ENCODE measurements at places on chromosomes 13 and 19. TPM values are rescaled to one million over a fixed set of nuclear protein-coding genes. Genes with fewer than 3 reads are reported as not detected.

The YJEFN3 gene
- total RNA-seq, result 0.97 TPM

The CYP2F1 gene
- total RNA-seq, result not detected

The B3GNT3 gene
- total RNA-seq, result not detected

The LRRC8E gene
- total RNA-seq, result 15.3 TPM

The ZNF471 gene
- total RNA-seq, result 3.1 TPM

The ZNF528 gene
- 48.5 TPM for total RNA-seq

- H3K4me3 ChIP-seq, result no peak overlapping the region
- no peaks in the 10 kb centered on the region for H3K4me1 ChIP-seq
- no peaks in the 10 kb centered on the region for H3K27me3 ChIP-seq
These were observed 20.7 kb upstream of the XPO4 start for GRCh38 chr13:20923272-20923671.

DNA sequence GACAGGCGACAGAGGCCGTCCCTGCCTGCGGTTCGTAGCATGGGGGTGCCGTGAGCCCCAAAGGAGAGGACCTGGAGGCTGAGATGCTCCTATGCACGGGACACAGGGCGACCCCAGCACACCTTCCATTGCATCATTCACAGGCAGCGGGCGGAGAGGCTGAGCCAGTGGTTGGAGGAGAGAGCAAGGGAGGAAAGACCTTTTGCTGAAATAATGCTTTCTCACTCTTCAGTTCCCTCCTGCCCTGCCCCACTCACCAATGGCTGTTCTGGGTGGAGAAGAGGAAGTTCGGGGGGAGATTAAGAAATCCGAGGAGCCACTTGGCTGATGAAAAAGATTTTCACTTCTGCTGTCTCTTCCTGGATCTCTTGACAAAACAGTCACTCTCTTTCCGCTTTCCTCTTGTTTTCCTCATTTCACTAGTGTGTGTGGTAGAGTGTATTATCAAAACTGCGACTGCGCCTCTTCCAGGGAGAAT is at the start of gene NLRP12:
Gene NLRP12, minus strand, starts transcription at position 181 of the 478 bp plus-strand sequence. Its CDS starts 140 bp downstream, at position 41.
- H3K27me3 ChIP-seq, result no peaks in the 10 kb centered on the region
- no peak within 1 kb of the TSS for H3K27ac ChIP-seq
- no peaks in the 10 kb centered on the region for H3K36me3 ChIP-seq
- H3K4me3 ChIP-seq, result no peak within 1 kb of the TSS

GRCh38 chr19:1760020-1760419 is 6.7 kb downstream of the ONECUT3 start:
- no peak for DNase-seq
- no peak overlapping the region for H3K4me3 ChIP-seq
- H3K4me1 ChIP-seq, result no peaks in the 10 kb centered on the region
- H3K36me3 ChIP-seq, result no peaks in the 10 kb centered on the region

DNA sequence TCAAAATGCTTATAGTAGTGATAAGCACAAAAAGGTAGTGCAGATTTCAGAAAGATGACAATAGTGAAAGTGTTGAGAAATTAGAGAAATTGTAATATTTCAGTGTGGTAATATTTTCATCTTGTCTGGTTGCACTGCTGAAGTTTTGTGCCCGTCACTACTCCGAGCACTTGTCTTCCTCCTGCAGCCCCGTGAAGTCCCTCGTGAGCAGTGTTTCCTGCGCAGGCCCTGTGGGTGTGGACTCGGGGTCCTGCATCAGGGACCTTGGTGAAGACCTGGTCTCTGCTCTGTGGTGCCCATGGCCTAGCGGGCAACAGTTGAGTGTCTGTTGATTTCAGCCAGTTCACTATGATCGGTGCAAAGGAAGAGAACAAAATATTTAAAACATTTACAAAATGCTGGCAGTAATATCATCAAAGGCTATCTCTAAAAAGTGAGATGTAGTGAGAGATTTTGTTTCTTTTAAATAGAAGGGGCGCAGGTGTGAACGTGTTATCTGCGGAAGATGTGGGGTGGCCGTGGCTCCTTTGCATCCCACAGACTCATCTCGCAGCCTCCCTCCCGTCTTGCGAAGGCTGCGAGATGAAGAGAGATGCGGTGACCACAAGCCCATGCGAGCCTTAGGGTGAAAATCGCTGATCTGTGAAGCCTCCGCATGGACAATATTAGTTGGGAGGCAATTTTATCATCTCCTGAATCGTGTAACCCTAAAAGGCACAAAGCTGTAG is 27.7 kb upstream of the DCUN1D2 start:
- H3K36me3 ChIP-seq, result no peaks in the 10 kb centered on the region
- H3K27me3 ChIP-seq, result no peaks in the 10 kb centered on the region
- no peak overlapping the region for H3K27ac ChIP-seq
- H3K4me1 ChIP-seq, result no peaks in the 10 kb centered on the region
- no peak for DNase-seq

DNA sequence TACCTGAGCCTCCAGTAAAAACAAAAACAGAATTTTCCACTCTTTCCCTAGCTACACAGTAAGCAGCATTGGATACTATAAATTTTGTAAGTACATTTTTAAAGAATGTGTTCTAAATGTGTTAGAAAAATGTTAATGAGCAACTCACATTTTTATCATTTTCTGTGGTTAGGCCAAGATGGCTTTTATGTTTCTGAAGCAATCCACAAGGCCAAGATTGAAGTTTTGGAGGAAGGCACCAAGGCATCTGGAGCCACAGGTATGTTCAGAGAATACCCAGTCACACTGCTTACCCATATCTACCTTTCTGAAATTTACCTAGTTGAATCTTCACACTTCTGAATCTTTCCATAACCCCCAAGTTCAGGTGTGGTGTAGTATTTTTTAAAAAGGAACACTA is 21.6 kb downstream of the SERPINE3 start:
- no peak for DNase-seq
- H3K36me3 ChIP-seq, result no peaks in the 10 kb centered on the region
- H3K27ac ChIP-seq, result no peak overlapping the region
- no peak overlapping the region for H3K4me3 ChIP-seq

- H3K27ac ChIP-seq, result no peak overlapping the region
- H3K27me3 ChIP-seq, result no peaks in the 10 kb centered on the region
These were observed 50.7 kb downstream of the KLF2 start for GRCh38 chr19:16375157-16375935.

- no peak within 1 kb of the TSS for H3K27ac ChIP-seq
- H3K4me3 ChIP-seq, result no peak within 1 kb of the TSS
- no peaks in the 10 kb centered on the region for H3K4me1 ChIP-seq
- DNase-seq, result peak; percentile 79
- H3K27me3 ChIP-seq, result no peaks in the 10 kb centered on the region
These were observed at the start of gene F2RL3 for GRCh38 chr19:16888629-16889365. Gene F2RL3 (plus strand): TSS chr19:16888999. CDS start chr19:16889190, 191 bp downstream.

DNA sequence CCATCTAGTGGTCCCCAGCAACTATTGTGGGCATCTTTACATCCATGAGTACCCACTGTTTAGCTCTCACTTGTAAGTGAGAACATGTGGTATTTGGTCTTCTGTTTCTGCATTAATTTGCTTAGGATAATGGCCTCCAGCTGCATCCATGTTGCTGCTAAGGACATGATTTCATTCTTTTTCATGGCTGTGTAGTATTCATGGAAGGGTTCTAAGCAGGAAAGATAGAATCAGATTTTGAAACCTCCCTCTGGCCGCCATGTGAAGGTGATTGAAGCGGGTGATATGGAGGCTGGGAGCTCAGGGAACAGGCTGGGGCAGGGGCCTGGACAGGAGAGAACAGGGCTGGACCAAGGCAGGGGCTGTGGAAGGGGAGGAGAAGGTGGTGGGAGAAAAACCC is 20.1 kb downstream of the LTBP4 start:
- no peaks in the 10 kb centered on the region for H3K4me1 ChIP-seq
- H3K27me3 ChIP-seq, result no peaks in the 10 kb centered on the region
- no peak overlapping the region for H3K27ac ChIP-seq
- DNase-seq, result no peak
- no peaks in the 10 kb centered on the region for H3K36me3 ChIP-seq

DNA sequence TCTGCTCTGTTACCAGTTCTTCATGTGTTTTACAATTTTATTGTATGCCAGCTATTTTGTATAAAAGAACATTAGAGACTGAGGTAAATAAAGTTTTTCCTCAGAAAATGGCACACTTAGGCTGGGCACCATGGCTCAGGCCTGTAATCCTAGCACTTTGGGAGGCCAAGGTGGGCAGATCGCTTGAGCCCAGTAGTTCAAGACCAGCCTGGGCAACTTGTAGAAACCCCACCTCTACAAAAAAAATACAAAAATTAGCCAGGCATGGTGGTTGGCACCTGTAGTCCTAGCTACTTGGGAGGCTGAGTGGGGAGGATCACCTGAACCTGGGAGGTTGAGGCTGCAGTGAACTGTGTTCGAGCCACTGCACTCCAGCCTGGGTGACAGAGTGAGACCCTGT is 32.0 kb downstream of the CCDC8 start:
- no peaks in the 10 kb centered on the region for H3K27me3 ChIP-seq
- H3K27ac ChIP-seq, result no peak overlapping the region
- DNase-seq, result peak; percentile 7

DNA sequence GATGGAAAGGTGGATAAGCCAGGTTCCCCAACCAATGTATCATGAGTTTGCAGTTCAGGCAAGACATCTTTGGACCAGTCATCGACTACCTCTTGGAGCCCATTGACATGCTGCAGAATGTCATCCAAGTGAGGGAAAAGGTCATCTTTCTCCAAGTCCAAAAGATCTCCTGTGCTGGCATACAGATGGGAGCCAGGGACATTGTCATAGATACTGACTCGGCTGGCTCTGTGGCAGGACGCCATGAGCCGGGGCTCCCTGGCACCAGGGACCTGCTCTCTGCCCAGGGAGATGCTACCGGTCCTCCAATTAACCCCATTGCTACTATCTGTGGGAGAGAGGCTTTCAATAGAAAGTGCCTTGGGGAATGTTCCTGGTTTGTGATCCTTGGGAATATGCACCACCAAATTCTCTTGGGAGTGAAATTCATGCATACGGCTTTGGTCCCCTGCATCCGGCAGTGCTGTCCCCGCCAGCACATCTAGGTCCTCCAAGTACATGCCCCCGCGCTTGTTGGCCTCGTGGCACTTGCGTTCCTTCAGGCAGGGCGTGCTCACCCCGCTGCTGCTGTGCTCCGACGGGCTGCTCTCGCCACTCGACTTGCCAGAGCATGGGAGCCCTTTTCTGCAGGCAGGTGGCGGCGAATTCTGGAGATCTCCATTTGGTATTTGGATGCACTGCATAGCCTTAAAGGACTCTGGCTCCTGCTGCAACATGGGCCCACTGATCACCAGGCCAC is 113.0 kb downstream of the KL start:
- peaks cover 17% of the 10 kb centered on the region for H3K36me3 ChIP-seq
- H3K4me1 ChIP-seq, result peaks cover 38% of the 10 kb centered on the region
- peak overlapping the region; percentile 33 for H3K27ac ChIP-seq
- no peak overlapping the region for H3K4me3 ChIP-seq

Measured in adrenal gland (tissue), 19 donors.